ENCODE measurements at places on chromosomes 11 and 22.

DNA sequence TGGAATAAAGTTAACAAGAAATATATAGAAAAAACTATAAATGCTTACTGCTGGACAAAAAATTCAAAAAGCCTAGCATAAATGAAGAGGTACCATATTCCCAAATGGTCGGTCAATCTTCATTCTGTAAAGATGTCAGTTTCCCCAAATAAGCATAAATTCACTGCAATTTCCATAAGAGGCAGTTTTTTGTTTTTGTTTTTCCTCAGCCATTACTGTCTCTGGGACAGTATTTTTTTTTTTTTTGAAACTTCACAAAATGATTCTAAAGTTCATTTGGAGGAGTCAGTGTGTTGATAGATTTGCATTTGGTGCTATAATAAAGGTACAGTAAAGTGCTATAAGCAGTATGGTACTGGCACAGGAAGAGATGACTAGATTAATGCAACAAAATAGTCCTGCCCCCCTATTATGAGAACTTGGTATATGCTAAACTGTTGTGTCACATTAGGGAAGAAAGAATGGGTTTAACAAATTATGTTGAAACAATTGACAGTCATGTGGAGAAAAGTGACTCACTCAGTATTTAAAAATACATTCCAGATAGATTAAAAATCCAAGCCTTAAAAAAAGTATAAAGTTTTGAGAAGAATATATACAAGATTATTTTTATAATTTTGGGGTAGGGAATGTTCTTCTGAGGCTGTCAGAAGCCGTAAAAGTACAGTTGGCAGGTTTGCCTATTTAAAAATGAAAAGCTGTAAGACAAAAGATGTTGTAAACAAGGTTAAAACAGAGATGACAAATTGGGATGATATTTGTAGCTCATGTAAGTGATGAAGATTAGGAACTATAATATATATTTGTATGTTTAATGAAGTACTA is 2.6 kb upstream of the FTH1 start:
- DNase-seq, result no peak

- no peak for DNase-seq
Measured at GRCh38 chr11:128515826-128516778, 71.3 kb downstream of the ETS1 start.

- no peak for DNase-seq
Measured at GRCh38 chr11:15507592-15507991, 392.9 kb downstream of the INSC start.

DNA sequence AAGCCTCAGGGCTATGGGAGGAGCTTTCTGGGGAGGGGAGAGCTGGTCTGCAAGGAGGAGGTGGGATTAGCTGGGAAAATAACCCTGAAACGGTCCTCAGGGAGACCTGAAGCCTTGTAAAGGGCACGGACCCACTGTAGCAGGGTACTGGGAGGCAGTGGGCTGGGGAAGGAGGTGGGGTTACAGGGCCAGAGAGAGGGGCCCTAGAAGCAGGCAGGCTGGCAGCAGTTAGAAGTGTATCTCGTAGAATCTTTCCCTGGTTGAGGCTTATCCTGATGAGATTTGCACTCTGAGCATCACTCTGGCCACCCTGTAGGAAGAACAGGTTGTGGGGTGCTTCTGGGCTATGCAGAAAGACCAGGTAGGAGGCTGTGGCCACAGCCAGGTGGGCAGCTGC is 29.6 kb downstream of the FBLN1 start:
- DNase-seq, result no peak

DNA sequence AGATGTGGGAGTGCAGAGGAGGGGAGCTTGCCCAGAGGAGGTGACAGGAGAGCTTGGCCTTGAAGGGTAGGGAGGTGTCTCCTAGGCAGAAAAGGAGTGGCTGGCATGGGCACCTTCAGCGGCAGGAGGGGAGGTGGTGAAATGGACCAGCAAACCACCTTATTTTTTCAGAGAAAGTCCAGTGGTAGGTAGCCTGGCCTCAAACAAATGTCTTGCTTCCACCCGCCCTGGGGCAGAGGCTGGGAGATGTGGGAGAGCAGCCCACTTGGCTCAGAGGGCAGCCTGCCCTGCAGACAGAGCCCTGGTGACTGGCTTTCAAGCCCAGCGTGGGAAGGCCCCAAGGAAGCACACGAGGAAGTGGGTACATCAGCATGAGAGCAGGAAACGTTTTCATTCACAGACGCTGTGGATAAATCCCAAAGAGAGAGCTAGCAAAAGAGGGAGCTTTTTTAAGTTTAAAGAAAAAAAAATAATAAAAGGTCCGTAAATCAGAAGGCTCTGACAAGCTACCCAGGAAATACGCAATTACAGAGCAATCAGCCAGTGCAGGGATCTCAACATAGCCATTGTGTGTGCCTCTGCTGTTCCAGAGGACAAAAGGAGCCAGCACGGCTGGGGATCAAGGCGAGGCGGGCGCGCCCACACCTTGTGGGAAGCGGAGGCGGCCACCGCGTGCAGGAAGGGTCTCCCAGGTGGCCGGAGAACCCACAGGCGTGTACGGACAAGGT is 238.7 kb upstream of the PLET1 start:
- no peak for DNase-seq

GRCh38 chr11:75816561-75817239 is 1.7 kb downstream of the UVRAG start:
- no peak for DNase-seq

DNA sequence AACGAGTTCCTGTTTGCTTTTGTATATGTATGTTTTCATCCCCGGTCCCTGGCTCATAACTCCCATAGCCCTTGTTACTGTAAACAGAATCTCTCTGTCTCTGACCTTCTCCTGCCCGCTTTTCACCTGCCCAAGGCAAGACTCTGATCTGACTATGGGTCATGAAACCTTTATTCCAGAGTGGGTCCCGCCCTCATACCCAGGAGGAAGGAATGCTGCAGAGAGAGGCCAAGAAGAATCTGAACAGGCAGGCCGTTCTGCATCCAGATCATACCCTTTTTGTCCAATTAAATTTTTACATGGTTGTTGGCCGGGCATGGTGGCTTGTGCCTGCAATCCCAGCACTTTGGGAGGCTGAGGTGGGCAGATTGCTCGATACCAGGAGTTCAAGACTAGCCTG is 39.6 kb downstream of the GRIK4 start:
- DNase-seq, result no peak

DNA sequence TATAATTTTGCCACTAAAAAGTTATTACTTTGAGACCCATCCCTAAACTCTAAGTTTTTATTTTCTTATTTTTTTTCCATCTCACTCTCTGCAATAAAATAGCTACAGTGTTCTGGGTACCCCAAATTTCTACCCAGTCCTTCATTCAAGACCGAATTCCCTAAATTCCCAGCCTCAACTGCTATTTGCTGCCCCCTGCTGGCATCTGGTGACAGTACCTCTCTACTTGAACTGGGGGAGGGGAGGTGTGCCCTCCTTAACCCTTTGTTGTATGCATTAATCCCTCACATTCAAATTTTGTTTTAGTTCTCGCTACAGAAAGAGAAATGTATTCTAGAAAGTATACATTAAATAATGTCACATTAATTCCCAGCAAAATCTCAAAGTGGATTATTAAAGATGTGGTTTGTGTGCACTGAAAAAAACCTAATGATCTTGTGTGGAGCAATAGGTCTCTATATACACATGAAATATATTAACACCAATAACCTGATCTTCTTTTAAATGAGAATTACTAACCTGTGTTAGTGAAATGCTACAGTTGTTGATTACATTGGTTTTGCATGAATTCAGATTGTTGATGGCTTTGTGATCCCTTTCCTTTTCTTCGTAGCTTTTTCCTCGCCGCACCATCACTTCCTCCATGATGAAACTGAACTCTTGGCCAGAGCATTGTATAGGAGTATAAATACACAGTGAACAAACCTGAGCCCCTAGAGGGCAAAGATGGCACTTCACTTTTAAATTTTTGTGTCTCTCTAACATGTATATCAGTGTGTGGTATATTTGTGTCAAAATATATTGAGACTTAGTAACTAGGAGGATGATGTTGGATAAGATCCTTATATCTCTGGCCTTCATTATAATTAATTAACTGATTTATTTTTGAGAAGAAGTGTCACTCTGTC is 590.0 kb downstream of the METTL15 start:
- DNase-seq, result peak; percentile 26

DNA sequence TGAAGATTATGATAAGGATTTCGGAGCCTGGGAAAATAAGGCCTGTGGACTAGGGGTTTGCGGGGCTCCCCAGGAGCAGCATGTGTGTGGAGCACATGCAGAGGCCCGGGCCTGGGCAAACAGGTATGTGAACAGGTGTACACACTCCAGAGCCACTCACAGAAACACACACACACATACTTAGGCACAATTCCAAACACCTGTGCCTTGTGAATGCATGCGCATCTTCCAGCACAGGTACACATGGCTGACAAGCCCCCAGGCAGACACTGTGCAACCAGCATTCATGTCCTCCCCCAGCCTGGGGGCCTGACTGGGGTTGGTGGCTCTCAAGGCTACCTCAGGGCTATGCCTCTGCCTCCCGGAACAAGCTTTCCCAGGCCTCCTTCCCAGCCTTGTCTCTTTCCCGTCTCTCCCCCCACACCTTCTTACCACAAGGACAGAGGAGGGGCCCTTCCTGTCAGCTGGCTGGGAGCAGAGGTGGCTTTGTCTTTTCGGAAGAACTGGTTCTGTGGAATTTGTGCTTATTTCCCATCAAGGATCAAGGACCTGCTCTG is 2.6 kb upstream of the P2RY6 start:
- DNase-seq, result no peak

DNA sequence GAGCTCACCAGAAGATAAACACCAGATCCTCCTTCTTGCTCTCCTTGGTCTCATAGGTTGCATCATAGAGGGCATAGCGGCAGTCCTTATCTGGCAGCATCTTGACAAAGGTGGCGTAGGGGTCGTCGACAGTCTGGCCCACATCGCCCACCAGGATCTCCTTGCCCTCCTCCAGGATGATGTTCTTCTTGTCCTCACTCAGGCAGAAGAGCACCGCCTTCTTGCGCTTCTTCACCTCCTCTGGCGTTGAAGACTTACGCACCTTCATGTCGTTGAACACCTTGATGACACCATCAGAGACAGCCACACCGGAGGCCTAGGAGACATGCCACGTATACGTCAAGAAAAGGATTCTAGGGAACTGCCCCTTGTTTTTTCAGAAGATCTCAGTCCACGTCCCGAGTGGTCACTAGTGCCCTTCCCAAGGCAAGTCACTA is 2.0 kb downstream of the CFL1 start:
- no peak for DNase-seq

DNA sequence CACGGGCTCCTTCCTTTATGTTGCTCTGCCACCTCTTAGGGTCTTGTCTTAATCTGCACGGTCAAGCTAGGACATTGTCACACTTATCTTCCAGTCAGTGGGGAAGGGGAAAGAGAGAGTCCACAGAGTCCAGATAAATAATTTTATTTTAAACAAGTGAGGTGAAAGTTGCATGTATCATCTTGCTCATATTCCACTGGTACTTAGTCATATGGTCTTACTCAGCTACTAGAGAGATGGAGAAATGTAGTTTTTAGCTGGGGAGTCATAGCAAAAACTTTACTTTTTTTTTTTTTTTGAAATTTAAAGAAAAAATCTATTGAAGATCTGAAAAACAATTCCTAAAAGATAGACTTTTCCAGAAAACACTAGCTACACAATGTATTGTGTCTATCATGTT is 29.0 kb downstream of the PDE3B start:
- DNase-seq, result no peak

GRCh38 chr11:94583866-94584500 is 16.8 kb downstream of the PIWIL4 start:
- DNase-seq, result no peak

DNA sequence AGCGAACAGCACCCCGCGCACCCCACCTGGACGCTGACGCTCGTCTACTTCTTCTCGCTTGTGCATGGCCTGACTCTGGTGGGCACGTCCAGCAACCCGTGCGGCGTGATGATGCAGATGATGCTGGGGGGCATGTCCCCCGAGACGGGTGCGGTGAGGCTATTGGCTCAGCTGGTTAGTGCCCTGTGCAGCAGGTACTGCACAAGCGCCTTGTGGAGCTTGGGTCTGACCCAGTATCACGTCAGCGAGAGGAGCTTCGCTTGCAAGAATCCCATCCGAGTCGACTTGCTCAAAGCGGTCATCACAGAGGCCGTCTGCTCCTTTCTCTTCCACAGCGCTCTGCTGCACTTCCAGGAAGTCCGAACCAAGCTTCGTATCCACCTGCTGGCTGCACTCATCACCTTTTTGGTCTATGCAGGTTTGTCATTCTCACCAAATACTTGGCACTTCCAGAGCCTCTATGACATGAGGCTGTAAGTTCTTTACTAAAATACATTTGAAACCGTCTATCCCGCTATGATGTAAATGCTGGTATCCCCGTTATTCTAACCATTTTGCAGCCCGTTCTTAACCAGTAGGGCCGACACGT is 535 bp downstream of the AQP11 start:
- DNase-seq, result peak; percentile 32

GRCh38 chr11:72432347-72433287 is 1.7 kb downstream of the CLPB start:
- no peak for DNase-seq

- no peak for DNase-seq
Measured at GRCh38 chr22:49137206-49137840, 690.4 kb downstream of the BRD1 start.

DNA sequence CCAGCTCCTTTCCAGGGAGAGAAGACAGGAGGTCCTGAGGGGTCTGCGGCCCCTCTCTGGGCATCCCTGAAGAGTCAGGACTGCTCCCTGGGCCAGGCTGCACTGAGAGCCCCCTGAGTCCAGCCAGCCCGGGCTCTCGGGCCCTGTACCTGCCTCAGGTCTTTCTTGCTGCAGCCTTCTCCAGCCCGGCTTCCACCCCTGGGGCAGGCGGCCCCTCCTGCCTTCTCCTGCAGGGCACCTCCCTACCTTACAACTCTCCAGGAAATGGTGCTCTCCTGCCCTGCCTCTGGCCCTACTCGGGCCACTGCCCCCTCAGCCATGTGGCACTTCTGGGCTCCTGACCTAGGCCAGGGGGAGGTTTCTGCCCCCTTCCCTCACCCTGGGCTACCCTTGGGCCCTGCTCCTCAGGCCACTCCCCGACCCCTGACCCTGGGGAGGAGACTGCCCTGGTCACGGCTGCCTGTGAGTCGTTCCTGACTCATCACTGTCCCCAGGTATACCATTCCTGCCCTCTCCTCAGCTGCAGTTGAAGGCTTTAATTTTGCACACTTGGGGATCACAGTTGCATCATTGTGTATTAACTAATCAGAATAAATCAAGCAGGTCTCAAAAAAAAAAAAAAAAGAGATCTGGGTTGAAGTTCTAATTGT is 251.1 kb downstream of the NXPE2 start:
- DNase-seq, result no peak

GRCh38 chr11:62152245-62153086 is 28.7 kb downstream of the INCENP start:
- no peak for DNase-seq

DNA sequence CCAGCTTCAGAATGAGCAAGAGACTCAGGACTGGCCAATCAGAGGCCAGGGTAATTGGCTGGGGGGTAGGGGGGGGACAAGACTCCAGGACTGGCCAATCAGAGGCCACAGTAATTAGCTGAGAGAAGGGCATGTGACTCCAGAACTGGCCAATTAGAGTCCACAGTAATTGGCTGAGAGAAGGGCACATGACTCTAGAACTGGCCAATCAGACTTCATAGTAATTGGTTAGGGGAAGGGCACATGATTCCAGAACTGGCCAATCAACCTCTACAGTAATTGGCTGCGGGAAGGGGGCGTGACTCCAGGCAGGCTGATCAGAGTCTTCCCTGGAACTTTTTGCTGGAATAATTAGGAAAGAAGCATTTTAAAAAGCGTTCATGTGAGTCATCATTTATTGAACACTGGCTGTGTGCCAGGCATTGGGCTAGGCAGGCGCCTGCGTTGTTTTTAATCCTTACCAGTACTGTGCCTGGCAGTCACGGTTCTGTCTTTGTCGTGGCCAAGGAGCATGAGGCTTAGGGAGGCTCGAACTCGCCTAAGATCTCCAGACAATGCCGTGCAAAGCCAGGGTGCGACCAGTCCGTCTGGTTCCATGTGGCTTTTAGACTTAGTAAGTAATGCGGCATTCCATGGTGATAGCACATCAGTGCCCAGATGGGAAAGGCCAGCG is 508.1 kb downstream of the TBC1D22A start:
- no peak for DNase-seq

Measured in hindlimb muscle (tissue), 1 donor.